ENCODE measurements at places on chromosomes 13 and 19.
A peak's percentile ranks its signal among the peaks of the same experiment; 100 is the strongest.

GRCh38 chr13:24692561-24692960 is 12.4 kb downstream of the ATP12A start:
- DNase-seq, result no peak

GRCh38 chr19:49727217-49728030 is 35.7 kb downstream of the TSKS start:
- no peak for DNase-seq

GRCh38 chr13:110650436-110650835 is 35.1 kb downstream of the NAXD start:
- no peak for DNase-seq

DNA sequence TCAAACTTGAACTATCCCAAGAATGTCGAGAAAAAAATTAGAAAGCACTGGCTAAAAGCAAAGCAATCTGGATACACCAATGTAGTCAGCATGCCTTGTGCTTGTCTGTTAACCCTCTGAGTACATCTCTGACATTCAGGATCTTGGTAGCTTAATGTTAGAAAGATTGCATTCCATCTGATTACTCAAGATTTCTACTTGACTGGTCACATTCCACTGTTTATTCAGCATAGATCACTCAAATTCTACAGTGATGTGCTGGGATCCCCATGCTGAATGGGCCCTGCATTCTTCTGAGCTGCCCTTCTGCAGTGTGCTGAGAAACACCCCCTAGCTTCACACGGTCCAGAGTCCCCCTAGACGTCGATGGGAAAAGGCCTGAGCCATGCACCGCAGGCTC is 295.4 kb upstream of the MAB21L1 start:
- DNase-seq, result no peak

DNA sequence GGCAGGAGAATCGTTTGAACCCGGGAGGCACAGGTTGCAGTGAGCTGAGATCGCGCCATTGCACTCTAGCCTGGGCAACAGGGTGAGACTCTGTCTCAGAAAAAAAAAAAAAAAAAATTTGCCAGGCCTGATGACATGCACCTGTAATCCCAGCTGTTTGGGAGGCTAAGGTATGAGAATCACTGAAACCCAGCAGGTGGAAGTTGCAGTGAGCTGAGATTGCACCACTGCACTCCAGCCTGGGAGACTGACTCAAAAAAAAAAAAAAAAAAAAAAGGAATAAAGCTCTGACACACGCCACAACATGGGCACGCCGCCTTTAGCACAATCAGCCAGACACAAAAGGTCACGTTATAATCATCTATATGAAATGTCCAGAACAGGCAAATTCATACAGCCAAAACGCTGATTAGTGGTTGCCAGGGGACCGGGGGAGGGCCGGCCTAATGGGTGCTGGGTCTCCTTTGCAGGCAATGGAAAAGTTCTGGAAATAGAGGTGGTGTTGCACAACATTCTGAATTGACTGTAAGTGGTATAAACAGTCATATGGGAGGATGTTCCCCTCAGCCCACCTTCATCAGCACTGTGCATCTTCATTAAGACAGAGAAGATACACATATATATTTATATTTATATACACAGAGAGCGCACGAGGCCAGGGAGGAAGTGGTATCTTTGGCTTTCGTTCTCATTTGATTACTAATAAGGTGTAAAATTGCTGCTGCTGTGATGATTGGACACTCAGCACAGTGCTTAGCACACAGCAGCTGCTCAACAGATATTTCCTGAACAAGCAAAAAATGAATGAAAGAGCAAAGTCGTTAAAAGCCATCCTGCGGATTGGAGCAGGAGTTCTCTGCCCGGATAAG is 3.8 kb downstream of the HSPBP1 start:
- no peak for DNase-seq

DNA sequence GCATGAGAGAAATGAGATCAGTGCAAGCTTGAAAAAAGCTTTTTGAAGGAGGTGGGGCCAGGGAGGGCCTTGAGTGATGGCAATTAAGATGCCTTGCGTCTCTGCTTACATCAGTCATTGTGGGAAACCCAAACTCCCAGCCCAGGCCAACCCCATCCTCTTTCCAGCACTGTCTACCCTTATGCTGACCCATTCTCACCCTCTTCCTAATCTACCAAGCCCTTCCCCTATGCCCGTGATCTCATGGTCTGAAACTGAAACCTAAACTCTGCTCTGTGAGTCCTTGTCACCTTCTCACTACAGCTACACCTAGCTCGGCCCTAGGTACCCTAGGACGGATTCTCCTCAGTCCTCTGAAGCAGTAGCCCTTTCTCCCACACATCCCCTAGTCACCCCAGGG is 36.0 kb upstream of the SERP2 start:
- no peak for DNase-seq

DNA sequence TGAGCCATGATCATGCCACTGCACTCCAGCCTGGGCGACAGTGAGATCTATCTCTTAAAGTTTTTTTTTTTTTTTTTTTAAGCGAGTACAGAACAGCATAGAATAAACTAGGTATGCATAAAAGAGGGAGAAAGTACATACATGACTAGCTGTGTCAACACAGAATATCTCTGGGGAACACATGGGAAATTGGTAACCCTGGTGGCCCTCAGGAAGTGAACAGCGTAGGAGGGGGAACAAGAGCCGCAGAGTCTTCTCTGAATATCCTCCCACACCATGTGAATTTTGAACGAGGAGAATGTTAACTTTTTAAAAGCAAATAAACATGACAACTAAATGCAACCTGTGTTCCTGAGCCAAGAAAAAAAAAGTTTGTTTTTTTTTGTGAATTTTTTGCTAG is 15.2 kb downstream of the PHLDB3 start:
- DNase-seq, result no peak

DNA sequence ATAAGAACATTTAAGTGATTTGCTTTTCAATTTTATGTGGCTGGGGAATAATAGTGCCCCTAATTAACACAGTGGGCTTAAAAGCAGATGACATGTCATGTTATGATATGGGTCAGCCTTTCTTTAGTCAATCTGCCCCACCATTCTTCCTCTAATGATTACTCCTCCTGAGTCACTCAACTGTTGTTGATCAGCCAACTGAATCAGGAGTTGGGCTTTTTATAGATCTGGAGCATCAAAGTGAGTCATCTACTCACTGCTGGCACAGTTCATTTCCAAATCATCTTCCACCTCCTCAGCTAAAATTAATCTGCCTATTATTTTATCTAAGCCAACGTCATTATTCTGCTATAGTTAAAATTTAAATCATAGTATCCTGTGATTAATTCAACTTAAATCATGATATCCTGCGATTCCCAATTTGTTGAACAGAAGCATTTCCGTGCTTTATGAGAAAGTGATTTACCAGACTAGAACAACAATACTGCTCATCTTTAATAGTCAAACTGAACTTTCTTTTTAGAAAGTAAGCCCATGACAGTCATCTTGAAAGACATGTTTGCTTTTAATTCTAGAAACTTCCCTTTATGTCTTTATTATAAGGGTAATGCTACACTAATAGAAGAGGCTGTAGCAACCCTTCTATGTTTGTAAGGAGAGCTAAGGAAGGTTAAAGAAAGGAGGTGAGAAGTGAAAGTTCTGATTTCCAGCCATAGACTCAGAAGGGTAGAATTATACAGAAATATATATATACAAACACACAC is 551.4 kb downstream of the TBC1D4 start:
- no peak for DNase-seq

DNA sequence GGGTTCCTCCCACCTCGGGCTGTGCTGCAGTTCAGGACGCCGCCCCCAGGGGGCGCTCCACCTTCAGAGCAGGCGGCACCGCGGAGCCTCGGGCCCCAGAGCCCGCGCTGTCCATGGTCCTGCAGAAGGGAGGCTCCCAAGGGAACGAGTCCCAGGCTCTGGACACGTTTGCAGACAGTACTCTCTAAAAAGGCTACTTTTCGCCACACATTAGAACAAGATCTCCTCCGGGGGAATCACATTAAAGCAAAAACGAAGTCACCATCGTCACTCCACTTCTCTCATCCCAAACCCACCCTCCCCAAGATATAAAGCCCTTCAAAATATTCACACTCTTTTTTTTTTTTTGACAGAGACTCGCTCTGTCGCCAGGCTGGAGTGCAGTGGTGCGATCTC is 4.6 kb upstream of the SIGLEC10 start:
- peak; percentile 86 for DNase-seq

- DNase-seq, result peak; percentile 30
Observed at GRCh38 chr13:44273991-44274770, 99.4 kb upstream of the SERP2 start.

DNA sequence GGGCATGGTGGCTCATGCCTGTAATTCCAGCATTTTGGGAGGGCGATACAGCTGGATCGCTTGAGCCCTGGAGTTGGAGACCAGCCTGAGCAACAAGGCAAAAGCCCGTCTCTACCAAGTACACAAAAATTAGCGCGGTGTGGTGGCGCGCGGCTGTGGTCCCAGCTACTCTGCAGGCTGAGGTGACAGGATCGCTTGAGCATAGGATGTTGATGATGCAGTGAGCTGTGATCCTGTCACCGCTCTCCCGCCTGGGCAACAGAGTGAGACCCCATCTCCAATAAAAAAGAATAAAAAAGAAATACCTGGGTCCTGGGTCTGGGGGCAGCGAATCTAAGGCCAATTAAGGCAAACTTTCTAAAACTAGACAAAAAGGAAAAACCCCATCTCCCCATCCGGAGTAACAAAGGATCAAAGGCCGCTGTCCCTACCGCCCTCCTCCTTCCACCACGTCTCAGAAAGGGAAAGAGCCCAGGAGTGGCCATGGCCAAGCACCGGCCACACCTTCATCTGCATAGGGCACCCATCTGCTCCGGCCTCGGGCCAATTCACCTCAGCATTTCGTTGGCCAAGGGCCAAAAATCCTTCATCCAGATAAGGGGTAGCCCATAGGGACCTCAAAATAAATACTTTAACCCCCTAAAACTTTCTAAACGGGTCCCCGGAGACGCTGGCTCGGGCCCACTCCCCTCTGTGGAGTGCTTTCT is 851 bp downstream of the ZNF320 start:
- no peak for DNase-seq

DNA sequence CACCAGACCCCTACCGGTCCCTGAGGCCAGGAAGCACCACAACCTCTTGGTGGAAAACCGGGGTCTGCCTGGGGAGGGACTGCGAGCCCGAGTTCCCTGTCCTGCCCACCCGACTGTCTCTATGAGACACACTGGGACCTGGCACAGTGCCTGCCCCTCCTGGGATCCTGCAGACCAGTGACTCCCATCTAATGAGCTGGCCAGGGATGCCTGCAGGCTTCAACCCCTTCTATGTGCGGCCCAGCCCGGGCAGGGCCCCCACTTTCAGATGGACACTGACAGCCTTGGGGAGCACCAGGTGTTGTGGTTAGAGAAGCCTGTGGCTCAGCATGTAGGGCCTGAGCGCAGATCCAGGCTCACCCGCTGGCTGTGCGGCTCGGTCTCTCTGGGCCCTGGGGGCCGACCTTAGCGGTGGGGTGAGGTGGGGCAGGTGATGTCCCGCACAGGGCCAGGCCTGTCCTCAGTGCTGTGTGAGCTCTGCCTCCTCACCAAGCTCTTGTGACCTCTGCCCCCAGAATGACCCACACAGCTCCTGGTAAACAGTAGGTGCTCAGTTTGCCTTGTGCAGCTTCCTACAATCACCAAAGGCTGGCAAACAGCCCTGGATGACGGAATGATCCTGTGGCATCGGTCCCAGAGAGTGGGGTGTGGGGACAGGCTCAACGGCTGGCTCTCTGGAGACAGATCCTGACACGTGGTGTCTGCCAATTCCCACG is 17.9 kb upstream of the CACTIN start:
- DNase-seq, result no peak

- no peak for DNase-seq
Observed at GRCh38 chr13:106996867-106997618, 429.1 kb upstream of the ARGLU1 start.

DNA sequence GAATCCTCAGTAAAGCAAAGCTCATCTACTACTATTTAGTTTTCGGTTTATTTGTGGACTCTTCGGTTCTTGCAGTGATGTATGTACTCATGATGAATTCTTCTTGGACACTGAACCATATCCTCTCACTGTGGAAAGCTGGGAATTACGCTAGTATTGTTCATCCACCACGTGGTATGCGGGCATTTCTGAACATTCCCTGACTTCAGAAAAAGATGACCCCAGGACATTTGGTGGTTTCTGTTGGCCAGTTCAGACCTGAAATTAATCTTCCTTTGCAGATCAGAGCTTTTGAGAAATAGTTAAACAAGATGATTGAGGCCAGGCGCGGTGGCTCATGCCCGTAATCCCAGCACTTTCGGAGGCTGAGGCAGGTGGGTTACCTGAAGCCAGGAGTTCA is 25.3 kb upstream of the FBN3 start:
- no peak for DNase-seq

- no peak for DNase-seq
Observed at GRCh38 chr13:28761586-28761985, 42.8 kb upstream of the SLC46A3 start.

DNA sequence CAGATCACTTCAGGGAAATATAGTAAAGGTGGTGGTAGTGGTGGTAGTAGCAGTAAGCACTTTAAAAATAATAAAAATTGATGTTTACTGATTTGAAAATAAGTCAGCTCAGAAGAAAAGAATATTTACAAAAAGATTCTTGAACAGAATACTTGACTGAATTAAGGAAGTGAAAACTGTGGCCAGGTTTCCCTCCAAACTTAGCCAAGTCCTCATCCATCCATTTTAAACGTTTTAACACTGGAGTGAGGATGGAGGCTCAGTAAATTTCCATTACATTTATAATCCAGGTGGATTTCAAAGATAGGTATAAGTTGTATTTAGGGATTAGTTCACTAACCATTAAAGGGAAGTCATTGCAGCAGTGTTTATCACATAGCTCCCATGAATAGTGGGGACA is 221.5 kb downstream of the RGCC start:
- DNase-seq, result no peak

- DNase-seq, result no peak
Observed at GRCh38 chr19:33875071-33875470, 78.4 kb downstream of the KCTD15 start.

- DNase-seq, result no peak
Observed at GRCh38 chr19:28148554-28148953, 1064.4 kb downstream of the UQCRFS1 start.

DNA sequence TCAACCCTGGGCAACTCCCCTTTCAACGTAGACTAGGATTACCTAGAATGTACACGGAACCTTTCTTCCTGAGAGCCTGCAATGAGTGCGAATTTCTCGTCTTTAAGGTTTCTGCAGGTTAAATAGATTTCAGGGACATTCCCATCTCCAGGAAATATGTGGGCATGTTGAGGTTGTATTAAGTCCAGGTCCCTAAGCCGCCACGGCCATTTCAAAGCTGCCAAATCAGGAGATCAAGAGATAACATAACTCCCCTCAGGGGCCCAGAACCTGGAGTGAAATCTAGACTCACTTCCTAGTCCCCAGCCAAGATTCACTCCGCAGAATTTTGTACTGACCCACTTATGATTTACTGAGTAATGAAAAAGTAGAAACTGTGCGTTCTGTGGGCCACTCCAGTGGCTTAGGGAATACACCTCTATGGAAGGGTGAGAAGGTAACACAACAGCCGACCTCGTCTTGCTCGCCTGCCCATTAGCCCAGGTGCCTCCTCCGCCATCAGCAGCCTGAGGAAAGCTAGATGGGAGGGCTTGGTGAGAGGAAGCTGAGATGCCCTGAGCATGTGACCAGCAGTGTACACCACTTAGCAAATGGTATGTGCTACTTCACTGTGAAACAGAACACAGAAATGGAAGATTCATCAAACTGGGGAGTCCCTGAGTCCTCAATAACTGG is 98.5 kb upstream of the SOX1 start:
- DNase-seq, result no peak

Measured in stimulated activated naive CD8-positive, alpha-beta T cell treated with anti-CD3 and anti-CD28 coated beads, Interleukin-15, amount 100 ng/mL, for 72 hours (primary cell).